ENCODE measurements at places on chromosomes 4 and X.

DNA sequence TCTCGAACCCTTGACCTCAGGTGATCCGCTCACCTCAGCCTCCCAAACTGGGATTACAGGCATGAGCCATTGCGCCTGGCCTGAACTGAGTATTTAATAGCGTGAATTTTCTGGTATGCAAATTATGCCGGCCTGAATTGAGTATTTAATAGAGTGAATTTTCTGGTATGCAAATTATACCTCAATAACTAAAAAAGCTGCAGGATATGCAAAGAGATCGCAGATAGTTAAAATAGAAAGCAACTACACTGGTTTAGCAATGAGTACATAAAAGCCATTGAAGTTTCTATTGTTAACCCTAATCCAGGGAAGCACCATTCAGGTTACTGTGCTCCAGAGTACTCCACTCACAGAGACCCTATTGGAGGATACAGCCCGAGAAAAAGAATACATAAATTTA, 22.8 kb downstream of the FBXW7 start:
- DNase-seq, result no peak

GRCh38 chr4:35943606-35944005, 300.7 kb downstream of the ARAP2 start:
- no peak for DNase-seq

DNA sequence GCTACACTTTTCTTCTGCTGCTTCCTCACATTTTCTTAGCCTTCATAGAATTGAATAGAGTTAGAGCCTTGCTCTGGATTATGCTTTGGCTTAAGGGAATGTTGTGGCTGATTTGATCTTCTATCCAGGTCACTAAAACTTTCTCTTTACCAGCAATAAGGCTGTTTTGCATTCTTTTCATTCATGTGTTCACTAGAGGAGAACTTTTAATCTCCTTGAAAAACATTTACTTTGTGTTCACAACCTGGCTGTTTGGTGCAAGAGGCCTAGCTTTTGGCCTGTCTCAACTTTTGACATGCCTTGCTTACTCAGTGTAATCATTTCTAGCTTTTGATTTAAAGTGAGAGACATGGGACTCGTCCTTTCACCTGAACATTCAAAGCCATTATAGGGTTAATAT, 87.7 kb upstream of the RAB40AL start:
- DNase-seq, result no peak

- peak; percentile 82 for DNase-seq
These were observed 118.2 kb downstream of the PPP3CA start for GRCh38 chr4:101229116-101229515.

GRCh38 chr4:154471526-154472331, 19.9 kb downstream of the DCHS2 start:
- no peak for DNase-seq

GRCh38 chr4:38190717-38191178, 230.6 kb downstream of the PTTG2 start:
- DNase-seq, result peak; percentile 81

DNA sequence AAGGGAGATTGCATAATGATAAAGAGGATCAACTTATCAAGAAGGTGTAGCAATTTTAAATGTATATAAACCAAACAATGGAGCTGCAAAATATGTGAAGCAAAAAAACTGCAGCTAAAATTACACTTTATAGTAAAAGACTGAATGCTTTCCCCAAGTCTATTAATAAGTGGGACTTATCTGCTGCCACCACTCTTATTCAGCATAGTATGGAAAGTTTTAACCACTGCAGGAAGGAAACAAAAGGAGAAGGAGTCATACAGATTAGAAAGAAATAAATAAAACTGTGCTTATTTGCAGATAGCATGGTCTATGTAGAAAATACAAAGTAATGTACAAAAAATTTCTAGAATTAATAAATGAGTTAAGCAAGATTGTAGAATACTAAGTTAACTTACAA, 94.1 kb upstream of the GK2 start:
- DNase-seq, result no peak

DNA sequence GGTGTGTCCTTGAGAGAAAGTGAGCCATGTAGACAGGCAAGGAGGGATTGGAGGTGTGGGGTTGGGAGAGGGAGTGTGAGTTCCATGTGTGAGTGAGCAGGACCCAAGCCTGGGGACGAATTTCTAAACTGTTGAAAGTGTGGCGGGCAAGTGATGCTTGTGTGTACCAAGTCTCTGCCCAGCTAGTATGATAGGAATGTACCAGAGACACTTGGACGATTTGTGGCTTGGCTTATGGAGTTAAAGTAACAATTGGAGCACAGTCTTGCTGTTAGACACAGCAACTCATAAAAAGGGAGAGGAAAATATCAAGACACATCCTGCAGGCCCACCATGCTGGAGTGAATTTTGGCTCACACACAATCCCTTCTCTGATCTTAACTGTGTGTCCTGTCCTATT, 8.5 kb downstream of the PTTG2 start:
- no peak for DNase-seq

- DNase-seq, result peak; percentile 28
These were observed 7.1 kb upstream of the NEIL3 start for GRCh38 chr4:177302371-177303100.

GRCh38 chr4:26296514-26296913, 24.3 kb upstream of the RBPJ start:
- DNase-seq, result no peak

- DNase-seq, result peak; percentile 96
These were observed 923 bp upstream of the CPEB2 start for GRCh38 chr4:15001248-15001868.

DNA sequence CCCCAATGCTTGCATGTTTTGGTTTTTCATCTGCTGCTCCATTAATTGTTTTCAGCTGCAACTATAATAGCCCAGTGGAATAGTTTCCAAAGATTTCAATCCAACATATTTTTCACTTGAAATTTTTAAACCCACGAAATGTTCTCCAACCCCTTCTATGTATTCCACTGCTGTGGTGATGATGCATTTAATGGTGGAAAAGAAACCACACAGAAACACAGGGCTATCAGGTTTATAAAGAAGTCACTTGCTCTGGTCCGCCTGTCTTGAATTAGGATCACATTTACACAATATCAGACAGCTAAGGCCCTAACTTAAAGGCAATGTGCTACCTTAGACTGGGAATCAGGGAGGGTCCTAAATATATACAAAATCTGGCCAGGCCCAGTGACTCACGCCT, 35.0 kb downstream of the OPHN1 start:
- DNase-seq, result no peak

DNA sequence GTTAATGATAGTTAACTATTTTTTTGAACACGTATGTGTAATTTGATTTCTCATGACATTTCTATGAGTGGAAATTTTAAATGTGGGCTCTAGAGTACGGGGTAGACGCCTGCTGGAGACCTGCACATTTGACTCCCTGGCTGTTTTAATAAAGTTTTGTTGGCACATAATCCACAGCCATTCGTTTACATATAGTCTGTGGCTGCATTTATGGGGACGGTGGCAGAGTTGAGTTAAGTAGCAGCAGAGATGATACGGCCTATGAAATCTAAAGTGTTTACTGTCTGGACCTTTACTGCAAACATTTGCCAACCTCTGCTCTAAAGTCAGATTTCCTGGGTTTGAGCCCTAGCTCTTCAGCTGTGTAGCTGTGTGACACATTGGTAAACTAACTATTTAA, 118.8 kb downstream of the CHRNA9 start:
- DNase-seq, result no peak

DNA sequence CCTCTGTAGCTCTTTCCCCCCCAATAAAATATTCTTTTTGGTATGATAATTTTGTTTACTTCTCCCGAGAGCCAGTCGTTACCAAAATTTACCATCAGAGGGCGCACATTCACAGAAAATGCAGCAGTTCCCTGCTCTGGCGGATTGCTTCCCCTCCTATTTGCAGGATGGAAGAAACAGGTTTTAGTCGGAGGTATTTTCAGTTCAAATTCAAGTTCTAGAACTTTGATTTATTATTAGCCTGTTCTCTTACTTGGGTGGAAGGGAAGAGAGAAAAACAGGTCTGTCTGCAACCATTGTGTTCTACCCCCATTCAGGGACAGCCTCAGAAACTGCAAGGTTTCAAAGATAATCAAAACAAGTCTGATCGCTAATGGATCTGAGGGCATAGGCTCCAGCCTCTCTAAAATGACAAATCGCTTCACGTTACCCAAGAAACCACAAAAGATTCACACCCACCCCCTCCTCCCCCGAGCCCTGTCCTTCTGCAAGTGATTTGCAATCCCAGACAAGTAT, 263.8 kb upstream of the RPS6KA3 start:
- peak; percentile 49 for DNase-seq

DNA sequence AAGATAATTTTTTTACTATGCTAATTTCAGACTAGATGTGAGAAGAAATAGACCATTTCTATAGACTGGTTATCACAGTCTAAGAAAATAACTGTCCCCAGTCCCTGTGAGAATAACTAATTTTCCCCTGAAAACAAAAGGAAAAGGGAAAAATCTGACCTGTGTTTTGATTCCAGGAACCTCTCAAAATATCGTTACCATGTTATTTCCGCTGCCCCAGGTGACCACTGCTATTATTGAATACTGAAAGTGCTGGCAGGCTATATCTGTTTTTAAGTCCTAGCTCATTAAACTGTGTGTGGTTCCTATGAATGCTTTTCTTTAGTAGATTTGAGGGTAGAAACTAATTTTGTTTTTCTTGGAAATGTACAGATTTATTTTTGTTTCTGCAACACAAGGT, 83.6 kb downstream of the GAB1 start:
- DNase-seq, result no peak

DNA sequence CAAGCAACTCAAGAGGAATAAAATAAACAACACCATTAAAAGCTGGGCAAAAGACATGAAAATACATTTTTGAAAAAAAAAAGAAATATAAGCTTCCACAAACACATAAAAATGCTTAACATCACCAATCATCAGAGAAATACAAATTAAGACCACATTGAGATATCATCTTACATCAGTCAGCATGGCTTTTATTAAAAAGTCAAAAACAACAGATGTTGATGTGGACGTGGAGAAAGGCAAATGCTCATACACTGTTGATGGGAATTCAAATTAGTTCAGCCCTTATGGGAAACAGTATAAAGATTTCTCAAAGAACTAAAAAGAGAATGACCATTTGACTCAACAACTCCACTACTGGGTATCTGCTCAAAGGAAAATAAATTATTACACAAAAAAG, 59.6 kb downstream of the STK32B start:
- no peak for DNase-seq

GRCh38 chr4:96916711-96917110, 1076.8 kb downstream of the PDHA2 start:
- no peak for DNase-seq

DNA sequence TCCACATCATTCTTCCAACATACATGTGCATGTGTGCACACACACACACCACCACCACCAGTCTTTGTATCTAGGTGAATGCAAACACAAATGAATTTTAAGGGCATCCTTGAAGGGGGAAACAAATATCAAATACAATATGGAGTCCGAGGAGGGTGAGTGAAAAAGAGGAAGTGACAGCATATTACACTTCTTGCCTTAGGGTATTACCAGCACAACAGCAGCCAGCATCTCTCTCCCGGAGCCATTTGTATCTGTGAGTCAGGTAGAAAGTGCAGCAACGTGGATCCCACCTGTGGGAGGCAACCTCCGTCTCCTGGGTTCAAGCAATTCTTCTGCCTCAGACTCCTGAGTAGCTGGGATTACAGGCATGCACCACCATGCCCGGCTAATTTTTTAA, 483.2 kb downstream of the SMARCA1 start:
- no peak for DNase-seq

Data from fibroblast of lung (primary cell).